ENCODE measurements at places on chromosomes 1 and 21.

GRCh38 chr1:109894823-109895719, 15.6 kb upstream of the CSF1 start:
- no peak for DNase-seq

GRCh38 chr1:207810173-207810572, 58.3 kb downstream of the CD46 start:
- no peak for DNase-seq

DNA sequence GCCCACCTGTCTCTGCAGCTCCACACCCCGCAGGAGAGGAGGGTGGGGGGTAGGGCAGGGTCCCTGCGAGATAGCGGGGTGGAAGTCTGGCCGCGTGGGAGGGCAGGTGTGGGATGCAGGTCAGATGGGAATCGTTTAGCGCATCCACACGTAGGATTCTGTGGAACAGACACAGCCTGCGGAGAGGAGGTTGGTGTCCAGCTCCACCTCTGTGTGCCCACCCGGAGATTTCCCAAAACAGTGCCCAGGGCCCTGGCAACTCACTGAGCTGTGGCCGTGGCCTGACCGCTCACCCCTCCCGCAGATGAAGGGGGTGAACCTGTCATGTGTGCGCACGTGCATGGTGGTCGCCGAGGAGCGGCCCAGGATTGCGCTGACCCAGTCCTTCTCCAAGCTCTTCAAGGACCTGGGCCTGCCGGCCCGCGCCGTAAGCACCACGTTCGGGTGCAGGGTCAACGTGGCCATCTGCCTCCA, 46.9 kb downstream of the S100B start:
- DNase-seq, result no peak

GRCh38 chr1:241660424-241660972, 8.4 kb downstream of the WDR64 start:
- DNase-seq, result no peak

Measured in A549 (cell line).